ENCODE measurements at places on chromosomes 12 and 14.

DNA sequence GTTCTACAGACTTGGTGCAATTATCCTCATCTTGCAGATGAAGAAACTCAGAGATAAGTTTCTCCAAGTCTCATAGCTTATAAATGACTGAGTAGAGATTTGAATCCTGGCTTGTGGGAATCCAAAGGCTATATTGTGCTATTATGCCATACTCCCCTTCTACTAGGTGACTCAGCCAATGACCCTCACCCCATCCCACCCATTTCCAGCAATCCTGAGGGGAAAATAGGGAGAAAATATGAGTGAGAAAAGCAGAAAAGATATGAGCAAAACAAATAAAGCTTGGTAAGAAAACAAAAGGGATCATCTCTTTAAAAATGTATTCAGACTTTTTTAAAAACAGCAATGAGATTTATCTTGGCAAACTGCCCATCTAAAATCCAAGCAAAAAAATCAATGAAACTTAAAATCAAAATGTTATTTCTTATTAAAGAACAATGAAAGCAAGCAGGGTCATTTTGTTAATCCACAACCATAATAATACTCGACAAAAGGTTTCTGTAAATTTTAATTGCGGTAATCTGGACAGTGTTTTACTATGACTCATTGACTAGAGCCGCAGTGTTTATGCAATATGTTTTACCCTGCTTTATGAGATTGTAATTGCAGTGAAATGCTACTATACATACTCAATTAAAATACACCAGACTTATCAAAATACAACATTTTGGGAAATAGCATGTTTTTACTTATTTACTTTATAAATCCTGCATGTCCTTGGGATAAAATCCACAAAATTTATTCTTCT lies 13.1 kb upstream of the LGR5 start:
- no peak for DNase-seq

GRCh38 chr12:132222096-132222807 lies 78.0 kb downstream of the NOC4L start:
- DNase-seq = peak; percentile 65

DNA sequence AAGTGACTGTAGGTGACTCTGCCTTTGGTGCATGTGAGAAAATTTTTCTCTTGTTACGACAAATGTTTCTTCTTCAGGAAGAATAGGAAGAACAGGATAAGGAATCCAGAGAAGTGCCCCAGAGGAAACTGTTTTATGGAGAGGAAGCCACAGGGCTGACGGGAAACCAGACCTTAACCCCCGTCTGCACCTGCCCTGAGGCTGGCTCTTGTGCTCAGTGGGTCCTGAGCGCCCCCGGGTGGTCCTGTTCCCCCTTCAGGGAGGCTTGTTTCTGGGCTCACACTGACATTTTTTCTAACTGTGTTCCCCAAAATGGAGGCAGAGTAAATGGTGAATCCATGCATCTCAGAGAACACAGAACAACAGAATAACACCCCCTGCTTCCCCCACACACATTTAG lies 691.8 kb downstream of the TMEM121 start:
- no peak for DNase-seq

DNA sequence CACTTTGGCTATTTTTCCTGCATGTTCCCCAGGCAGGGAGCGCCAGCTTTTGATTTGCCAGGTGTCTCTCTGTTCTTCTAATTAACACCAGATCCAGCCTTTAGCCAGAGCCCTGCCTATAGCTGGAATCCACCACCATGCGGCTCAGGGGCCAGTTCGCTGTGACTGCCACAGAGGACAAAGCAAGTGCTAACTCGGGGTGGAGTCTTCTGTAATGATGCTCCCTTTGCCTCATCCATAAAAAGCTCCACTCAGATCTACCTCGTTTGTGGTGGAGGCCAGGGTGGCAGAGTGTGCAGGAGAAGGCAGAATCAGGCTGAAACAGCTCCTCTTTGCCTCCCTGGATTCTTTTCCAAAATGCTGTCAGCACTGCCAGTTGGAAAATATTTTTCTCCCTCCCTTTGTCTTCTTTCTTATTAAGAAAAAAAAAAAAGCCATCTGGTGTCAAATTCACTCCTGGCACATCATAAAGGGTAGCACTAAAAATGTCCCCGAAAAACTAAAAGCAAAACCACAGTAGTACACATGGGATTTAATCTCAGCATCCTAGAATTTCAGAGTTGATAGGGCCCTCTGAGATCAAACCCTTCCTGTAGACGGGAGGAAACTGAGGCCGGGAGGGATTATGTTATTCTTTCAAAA lies 18.0 kb upstream of the CTDSP2 start:
- no peak for DNase-seq

DNA sequence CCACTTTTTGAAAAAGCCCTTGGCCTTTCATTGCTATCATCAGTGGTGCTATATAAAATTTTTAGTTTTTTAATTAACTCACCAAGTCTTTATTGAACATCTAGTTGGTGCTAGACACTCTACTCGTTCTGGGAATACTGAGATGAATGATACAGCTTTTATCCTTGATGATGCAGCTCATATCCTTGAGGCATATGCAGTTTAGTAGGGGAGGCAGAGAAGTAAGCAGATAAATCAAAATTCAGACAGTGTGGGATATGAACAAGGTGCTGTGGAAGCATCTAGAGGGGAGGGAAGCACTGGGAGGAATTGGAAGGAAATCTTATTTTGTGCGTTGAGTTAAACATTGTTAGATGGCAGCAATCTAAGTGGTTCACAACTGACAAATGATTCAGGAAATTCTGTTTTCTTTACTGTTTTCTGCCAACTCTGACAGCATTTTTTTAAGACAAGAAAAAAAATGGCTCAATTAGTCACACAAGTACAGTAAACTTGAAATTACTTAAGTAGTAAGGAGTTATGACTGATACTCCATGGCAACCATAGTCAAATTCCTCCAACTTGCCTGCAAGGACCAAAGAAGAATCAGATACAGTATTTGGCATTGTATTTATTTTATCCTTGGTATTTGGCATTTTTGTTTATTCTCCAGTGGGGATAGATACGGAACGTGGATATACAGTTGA lies 119.2 kb downstream of the TMTC2 start:
- DNase-seq = no peak

GRCh38 chr14:60561845-60562746 lies 53.1 kb downstream of the SIX6 start:
- peak; percentile 82 for DNase-seq

- no peak for DNase-seq
Observed at GRCh38 chr12:712172-712863, 40.1 kb upstream of the WNK1 start.
